ENCODE measurements at places on chromosomes 1 and 21. TPM values are rescaled to one million over a fixed set of nuclear protein-coding genes. Genes with fewer than 3 reads are reported as not detected.

GPR161 gene
- total RNA-seq, result 0.10 TPM

GNB1 gene
- 454 TPM for total RNA-seq

KPRP gene
- total RNA-seq, result not detected

TEX38 gene
- not detected for total RNA-seq

CA6 gene
- 0.31 TPM for total RNA-seq

DNA sequence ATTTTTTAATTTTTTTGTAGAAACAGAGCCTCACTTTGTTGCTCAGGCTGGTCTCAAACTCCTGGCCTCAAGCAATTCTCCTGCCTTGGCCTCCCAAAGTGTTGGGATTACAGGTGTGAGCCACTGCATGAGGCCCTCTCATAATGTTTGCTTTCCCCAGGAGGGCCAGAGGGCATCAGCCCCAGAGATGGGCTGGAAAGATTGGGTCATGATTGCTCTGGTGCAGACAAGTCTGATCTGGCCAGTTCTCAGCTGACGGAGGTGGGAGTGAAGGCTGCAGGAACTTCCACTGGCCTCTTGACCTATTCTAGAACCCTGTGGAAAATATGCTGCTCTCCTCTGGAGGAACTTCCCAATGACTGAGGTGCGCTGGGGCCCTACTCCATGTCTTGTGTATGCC, 43.4 kb upstream of the RD3 start:
- no peak for DNase-seq

DNA sequence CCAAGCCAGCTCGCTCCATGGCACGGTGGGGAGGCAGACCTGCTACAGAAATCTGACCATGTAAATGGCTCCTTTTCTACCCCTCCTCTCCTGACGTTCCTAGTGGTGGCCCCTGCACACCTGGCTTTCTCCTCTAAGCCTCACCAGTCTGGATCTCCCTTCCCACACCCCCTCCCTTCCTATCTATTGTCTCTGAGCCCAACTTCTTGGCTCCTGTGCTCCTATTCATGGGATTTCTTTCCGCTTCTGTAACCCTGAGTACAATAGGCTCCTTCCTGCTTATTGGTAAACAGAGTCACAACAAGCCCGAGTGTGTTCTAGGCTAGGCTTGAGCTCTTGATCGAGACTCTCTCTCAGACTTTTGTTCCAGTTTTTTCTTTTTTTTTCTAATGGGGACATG, 17.6 kb downstream of the OPTC start:
- no peak for DNase-seq

DNA sequence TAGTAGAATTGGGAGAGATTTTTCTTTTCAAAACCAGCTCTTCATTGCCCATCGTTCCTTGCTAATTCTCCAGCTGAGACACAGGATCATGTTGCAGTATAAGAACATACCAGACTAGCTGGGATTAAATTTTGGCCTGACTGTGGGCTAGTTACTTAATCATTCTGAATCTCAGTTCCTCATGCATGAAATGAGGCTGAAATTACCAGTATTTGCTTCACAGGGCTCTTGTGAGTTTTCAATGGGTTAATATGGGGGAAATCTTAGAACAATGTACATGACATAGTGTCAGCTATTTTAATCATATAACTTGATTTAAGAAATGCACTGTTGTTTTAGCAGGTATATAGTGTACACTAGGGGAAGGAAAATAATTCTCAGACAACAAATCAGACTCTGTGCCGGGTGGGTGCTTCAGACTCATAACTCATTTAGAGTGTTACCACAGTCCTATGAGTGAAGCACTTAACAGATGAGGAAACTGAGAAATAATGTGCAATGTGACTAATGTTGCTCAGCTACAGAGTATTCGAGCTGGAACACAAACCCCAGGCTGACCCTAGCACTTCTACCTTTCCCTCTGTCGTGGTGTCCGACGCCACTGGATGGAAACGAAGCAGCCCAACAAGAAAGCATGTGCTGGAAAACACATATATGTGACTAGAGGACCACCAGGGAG, 137.6 kb upstream of the SGIP1 start:
- no peak for DNase-seq

DNA sequence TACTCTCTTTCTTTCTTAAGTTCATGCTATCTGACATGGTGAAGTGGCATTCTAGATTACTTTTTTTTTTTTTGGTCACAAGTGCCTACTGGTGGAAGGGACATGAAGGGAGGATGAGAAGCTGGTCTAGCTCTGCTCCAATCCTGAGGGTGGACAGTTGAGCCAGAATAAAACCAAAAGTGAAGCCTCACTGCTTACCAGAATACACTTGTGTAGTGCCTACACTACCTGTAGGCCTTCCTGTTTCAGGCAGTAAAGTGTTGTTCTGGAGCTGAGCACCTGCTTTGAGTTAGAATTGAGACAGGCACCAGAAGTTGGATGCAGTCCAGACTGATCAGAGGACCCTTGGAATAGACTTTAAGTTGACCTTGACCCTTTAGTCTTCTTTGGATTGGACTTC, 40.4 kb upstream of the APOBEC4 start:
- DNase-seq, result no peak

DNA sequence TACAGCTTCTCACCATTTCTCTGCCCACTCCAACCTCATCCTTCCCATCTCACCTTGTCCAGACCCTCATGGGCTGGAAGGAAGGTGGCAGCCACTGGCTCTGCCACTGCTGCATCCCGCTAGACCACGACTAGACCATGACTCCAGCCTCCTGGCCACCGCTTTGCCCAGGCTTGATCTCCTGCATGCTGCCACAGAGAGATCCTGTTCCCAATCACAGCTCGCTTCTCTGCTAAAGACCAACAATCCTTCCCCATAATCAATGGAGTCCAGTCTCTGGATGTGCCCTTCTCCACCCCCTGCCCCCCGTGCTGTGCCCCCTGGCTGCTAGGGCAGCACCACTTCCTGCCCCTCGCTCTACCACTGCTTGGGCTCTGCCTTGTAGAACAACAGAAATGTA, 64.9 kb upstream of the DMRTB1 start:
- no peak for DNase-seq

DNA sequence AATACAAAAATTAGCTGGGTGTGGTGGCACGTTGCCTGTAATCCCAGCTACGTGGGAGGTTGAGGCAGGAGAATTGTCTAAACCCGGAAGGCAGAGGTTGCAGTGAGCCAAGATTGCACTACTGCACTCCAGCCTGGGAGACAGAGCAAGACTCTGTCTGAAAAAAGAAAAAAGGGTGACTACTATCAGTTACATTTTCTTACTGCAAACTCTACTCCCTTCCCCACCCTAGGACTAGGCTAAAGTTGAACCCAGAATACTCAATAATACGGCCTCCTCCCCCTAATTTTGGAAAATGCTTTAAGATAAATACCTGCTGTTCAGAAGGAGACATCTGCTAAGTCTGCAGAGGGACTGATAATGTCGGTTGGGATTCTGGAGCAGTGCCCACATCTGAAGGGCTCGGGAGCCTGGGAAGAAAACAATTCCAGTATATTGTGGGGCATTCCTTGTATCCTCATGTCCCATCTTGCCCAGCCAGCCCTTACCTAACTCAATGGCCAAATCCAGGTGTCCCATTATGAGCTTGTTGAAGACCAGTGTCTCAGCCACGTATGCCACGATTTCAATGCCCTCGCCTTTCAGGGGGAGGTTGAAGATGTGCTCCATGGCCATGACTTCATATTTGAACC, 89.7 kb downstream of the ADCY10 start:
- DNase-seq, result no peak

DNA sequence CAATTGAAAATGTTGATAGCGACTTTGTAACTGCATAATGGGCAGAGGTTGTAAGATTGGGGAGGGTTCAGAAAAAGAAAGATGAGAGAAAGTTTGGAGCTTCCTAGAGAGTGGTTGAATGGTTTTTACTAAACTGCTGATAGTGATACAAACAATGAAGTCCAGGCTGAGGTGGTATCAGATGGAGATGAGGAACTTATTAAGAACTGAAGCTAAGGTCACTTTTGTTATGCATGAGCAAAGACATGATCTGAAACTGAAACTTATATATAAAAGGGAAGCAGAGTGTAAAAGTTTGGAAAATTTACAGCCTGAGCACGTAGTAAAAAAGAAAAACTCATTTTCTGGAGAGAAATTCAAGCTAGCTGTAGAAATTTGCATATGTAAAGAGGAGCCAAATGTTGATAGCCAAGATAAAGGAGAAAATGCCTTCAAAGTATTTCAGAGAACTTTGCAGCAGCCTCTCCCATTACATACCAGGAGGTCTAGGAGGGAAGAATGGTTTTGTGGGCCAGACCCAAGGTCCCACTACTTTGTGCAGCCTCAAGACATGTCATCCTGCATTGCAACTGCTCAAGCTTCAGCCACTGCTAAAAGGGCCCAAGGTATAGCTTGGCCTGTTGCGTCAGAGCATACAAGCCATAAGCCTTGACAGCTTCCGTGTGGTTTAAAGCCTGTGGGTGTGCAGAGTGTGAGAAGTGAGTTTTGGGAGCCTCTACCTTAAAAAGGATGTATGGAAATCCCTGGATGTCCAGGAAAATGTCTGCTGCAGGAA, 843.9 kb downstream of the AMY1C start:
- no peak for DNase-seq

DNA sequence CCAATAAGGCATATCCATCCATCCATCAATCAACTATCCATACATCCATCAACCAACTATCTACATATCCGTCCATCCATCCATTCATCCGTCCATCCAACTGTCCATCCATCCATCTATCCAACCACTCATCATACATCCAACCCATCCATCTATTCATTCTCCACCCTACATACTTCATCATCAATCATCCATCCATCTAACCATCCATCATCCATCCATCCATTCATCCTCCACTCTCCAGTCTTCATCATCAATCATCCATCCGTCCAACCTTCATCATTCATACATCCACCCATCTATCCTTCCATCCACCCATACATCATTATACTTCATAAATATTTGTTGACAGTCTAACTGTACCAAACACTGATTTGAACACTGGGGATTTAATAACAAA, 231.3 kb upstream of the DAB1 start:
- DNase-seq, result no peak

GRCh38 chr21:39319814-39320332, 6.4 kb upstream of the BRWD1 start:
- DNase-seq, result no peak

DNA sequence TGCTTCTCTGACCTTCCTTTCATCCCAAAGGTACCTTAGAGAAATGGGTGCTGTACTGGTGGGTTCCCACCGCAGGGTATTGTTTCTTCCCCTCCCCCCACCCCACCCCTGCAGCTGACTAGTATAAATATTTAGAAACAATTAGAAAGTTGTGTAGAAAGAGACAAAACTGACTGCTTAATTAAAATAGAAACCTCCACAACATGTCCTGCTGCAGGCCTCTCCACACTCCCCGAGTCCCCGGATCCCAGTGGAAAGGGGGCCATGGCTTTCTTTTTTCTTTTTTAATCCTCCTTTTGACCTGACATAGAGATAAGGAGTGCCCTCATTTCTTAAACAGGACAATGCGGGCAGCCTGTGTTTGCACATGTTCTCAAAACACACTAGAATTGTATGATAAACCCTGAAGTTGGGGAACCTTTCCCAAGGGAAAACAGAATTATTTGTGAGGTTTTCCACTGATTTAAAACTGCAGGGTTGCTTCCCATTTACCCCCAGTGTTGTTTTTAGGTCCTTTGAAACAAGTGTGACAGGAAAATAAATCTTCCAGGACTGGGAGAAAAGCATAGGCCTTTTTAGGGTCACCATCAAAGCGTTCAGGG, 1.7 kb downstream of the RHOU start:
- DNase-seq, result no peak

DNA sequence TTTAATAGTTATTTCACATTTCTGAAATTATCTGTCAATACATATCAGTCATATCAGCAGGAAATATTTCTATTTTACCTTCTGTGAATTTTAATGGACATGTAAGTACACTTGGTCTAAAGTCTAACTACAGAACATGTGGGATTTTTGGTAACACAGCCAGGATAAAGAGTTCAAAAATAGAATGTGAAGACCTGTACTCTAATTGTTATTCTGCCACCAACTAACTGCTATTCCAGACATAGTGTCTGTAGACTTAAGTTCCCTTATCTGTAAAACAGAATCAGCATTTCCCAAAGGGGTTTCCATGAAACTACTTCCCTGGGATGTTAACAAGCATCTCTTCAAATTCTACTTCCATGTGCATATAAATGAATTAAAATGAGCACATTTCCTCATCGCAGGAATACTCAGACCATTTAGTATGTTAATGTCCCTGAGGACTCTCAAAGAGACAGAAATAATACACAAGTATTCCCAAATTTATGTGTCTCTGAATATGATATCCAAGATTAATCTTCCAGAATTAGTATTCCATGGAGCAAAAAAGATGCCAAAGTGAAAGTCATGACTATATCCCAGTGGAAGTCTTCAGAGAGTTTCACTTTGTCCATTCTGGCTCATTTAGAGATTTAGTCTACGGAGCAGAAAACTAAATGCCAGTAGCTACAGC, 325.6 kb downstream of the NEGR1 start:
- DNase-seq, result no peak

DNA sequence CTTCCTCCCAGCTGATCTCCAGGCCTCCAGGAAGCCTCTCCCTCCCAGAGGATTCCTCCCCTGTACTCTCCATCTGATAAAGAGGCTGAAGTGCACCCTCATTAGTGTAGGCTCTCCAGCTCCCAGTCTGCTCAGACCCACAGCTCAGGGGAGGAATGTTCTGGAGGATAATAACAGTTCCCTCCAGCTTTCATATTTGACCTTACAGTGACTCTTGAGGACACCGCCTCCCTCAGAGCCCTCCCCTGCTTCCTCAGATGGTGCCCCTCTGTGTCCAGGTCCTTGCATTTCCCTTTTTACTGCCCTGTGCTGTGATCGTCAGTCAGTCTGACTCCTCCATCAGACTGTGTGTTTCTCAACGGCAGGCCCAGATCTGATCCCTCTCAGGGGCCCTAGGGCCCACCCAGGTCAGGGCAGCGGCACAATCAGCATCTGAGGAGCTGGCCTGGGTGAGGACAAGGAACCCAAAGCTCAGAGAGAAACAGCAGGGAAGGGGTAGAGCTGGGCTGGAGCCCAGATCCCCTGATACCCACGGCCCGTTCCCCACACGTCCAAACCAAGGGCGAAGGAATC, 1.1 kb upstream of the SHISAL2A start:
- DNase-seq, result no peak

DNA sequence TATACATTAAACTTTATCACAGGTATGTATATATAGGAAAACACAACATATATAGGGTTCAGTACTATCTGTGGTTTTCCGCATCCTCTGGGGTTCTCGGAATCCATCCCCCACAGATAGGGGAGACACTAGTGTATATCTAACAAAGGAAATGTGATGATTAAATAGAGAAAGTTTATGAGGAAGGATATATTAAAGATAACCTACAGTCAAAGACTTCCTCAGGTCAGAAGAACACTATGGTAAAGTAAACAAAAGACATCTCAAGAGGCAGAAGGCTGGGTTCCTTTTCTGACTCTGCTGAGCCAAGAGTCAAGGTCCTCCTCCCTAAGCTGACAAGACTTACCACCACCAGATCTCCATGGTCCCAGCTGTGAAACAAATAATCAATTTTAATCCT, 12.1 kb downstream of the USP24 start:
- no peak for DNase-seq

GRCh38 chr1:172176206-172176605, 244.3 kb upstream of the C1orf105 start:
- no peak for DNase-seq

GRCh38 chr21:44815852-44816628, 1.8 kb downstream of the SUMO3 start:
- DNase-seq, result no peak

Data from activated CD4-positive, alpha-beta T cell treated with anti-CD3 and anti-CD28 coated beads, Interleukin-2, amount 10 ng/mL, durations not matched to agents 7 days and 5 days (primary cell).